ENCODE measurements at places on chromosomes 4 and X. TPM values are rescaled to one million over a fixed set of nuclear protein-coding genes. Genes with fewer than 3 reads are reported as not detected.

The GPRIN3 gene
- total RNA-seq = 0.05 TPM

DNA sequence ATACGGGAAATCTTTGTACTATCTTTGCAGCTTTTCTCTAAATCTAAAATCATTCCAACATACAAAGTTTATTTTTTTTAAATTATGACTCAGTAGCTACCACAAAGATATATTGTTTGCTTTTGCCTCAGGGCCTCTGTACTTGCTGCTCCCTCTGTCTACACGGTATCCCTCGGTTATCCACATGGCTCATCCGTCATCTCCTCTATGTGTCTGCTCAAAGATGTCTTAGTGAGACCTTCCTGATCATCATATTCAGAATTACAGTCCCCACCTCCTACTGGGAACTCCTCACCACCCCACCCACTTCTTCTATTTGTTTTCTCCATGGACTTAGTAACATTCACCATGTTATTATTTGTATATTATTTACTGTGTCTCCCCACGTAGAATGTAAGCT lies 107.8 kb downstream of the PARM1 start:
- no peak for DNase-seq
- H3K4me3 ChIP-seq = no peak overlapping the region
- H3K27me3 ChIP-seq = no peaks in the 10 kb centered on the region
- no peaks in the 10 kb centered on the region for H3K36me3 ChIP-seq
- H3K4me1 ChIP-seq = no peaks in the 10 kb centered on the region

- DNase-seq = no peak
- no peak overlapping the region for H3K27ac ChIP-seq
- peaks cover 2% of the 10 kb centered on the region for H3K27me3 ChIP-seq
- no peak overlapping the region for H3K4me3 ChIP-seq
- H3K36me3 ChIP-seq = no peaks in the 10 kb centered on the region
These were observed 192.7 kb downstream of the GASK1B start for GRCh38 chr4:157980158-157980557.

The ANKRD37 gene
- total RNA-seq = 10.8 TPM

GRCh38 chrX:7908821-7909220 lies 18.4 kb downstream of the PNPLA4 start:
- H3K27ac ChIP-seq = no peak overlapping the region
- no peaks in the 10 kb centered on the region for H3K36me3 ChIP-seq
- no peak overlapping the region for H3K4me3 ChIP-seq
- no peaks in the 10 kb centered on the region for H3K4me1 ChIP-seq
- no peaks in the 10 kb centered on the region for H3K27me3 ChIP-seq
- DNase-seq = no peak

DNA sequence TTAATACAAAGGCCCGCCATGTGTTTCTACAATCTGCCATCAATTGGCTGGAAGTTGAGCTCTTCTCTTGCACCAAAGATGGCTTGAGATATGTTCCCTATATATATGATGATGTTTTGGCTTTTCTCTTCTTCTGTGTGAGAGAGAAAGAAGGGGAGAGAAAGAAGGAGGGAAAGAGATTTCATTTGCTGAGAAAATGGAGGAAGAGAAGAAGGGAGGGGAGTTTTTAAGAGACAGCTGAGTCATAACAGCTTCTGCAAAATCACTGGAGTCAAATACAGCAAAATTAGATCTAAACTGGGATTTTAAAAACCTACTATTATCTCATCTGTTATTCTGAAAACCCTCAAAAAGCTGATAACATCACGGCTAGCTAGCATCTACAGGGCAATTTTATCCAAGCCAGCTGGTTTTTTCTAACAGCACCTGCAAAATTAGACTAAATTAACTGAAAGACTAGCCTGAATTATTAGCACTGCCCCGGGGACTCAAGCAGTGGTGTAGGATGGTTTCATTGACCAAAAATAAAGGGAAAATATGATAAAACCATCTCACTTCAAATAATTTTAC lies 647.6 kb upstream of the ACTRT1 start:
- DNase-seq = no peak
- no peaks in the 10 kb centered on the region for H3K4me1 ChIP-seq
- no peaks in the 10 kb centered on the region for H3K27me3 ChIP-seq
- no peak overlapping the region for H3K27ac ChIP-seq

- no peaks in the 10 kb centered on the region for H3K27me3 ChIP-seq
- no peaks in the 10 kb centered on the region for H3K36me3 ChIP-seq
- H3K4me1 ChIP-seq = no peaks in the 10 kb centered on the region
- no peak overlapping the region for H3K4me3 ChIP-seq
These were observed 17.1 kb downstream of the GABRA2 start for GRCh38 chr4:46372878-46373277.

DNA sequence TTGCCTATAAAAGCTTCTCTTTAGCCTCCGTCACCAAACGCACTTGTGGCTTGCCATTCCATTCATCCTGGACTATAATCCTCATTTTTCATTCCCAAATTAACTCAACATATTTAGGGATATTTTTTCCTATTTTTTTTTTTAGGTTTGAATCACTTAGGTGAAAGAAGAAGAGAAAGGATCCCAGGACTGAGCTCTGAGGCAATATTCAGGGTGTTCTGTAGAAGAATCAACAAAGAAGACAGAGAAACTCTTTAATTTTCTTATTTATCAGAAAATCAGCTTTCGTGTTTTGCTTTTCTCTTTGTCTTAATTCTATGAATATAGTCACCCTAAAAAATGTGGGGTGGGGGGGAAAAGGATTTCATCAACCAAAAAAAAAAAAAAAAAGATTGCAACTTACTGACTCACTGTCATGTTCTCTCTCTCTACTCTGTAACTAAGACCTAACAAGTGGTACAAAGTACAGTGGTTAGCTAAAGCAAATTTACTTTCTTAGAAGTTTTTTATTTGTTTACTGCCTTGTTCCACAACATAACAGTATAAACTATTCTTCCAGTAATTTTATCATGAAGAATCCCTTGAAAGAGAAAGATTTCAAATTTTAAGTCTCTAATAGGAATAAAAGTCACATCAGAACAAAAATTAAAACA lies 272.0 kb downstream of the DHX15 start:
- H3K36me3 ChIP-seq = no peaks in the 10 kb centered on the region
- no peaks in the 10 kb centered on the region for H3K27me3 ChIP-seq
- H3K27ac ChIP-seq = no peak overlapping the region
- H3K4me1 ChIP-seq = no peaks in the 10 kb centered on the region
- H3K4me3 ChIP-seq = no peak overlapping the region
- no peak for DNase-seq

The GPM6B gene
- total RNA-seq = not detected

The DMRTC1 gene
- not detected for total RNA-seq

The CT83 gene
- total RNA-seq = not detected

DNA sequence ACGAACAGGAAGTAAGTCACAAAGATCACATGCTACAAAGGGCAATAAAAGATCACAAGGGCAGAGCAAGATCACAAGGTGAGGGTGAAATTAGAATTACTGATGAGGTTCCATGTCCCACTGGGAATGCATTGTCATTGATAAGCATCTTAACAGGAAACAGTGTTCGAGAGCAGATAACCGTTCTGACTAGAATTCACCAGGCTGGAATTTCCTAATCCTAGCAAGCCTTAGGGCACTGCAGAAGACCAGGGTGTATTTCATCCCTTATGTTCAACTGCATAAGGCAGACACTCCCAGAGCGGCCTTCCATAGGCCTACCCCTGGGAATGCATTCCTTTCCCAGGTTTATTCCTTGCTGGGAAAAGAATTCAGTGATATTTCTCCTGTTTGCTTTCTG lies 980.6 kb upstream of the LCORL start:
- no peak overlapping the region for H3K4me3 ChIP-seq
- H3K27me3 ChIP-seq = no peaks in the 10 kb centered on the region
- peaks cover 18% of the 10 kb centered on the region for H3K36me3 ChIP-seq
- peaks cover 25% of the 10 kb centered on the region for H3K4me1 ChIP-seq

GRCh38 chr4:153008578-153009199 lies 72.6 kb downstream of the FHDC1 start:
- peaks cover 2% of the 10 kb centered on the region for H3K4me1 ChIP-seq
- no peaks in the 10 kb centered on the region for H3K36me3 ChIP-seq
- H3K27ac ChIP-seq = no peak overlapping the region
- DNase-seq = no peak

DNA sequence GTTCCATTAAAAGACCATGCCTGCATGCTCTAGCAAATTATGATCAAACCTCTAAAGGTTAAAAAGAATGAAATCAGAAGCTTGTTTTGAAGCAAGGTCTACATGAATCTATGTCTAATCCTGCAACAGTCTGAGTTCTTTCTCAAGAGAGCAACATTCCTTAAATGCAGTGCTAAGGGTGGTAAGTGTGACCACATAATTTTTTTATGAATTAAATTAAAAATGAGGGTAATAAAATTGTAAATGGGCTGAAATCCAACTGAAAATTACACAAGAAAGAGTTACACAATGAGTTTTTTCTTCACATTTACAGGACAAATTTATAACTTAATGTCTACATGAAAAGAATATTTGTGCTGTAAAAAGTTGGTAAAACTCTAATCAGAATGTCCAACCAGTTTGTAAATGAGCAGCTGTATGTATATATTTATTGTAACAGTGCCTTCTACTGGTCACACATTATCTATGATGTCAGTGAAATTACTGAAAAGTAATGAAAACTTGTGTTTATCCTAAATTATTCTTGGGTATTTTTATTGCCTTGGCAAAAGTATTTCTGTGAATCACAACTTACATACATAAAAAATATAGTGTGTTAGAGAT lies 336.3 kb upstream of the PITX2 start:
- H3K4me1 ChIP-seq = peaks cover 21% of the 10 kb centered on the region
- H3K27ac ChIP-seq = no peak overlapping the region
- no peak overlapping the region for H3K4me3 ChIP-seq
- no peaks in the 10 kb centered on the region for H3K27me3 ChIP-seq

GRCh38 chr4:146146918-146147317 lies 28.6 kb upstream of the LSM6 start:
- no peak overlapping the region for H3K27ac ChIP-seq
- no peaks in the 10 kb centered on the region for H3K36me3 ChIP-seq
- no peaks in the 10 kb centered on the region for H3K4me1 ChIP-seq
- H3K4me3 ChIP-seq = no peak overlapping the region
- H3K27me3 ChIP-seq = no peaks in the 10 kb centered on the region
- no peak for DNase-seq

DNA sequence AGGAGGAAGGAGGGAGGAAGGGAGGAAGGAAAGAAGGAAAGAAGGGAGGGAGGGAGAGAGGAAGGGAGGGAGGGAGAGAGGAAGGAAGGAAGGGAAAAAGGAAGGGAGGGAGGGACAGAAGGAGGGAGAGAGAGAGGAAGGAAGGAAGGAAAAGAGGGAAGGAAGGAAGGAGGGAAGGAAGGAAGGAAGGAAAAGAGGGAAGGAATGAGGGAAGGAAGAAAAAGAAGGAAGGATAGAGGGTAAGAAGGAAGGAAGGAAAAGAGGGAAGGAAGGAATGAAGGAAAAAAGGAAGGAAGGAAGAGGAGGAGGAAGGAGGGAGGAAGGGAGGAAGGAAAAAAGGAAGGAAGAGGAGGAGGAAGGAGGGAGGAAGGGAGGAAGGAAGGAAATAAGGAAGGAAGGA lies 796.8 kb downstream of the ARAP2 start:
- H3K27me3 ChIP-seq = no peaks in the 10 kb centered on the region
- H3K36me3 ChIP-seq = peaks cover 3% of the 10 kb centered on the region
- DNase-seq = no peak
- H3K27ac ChIP-seq = no peak overlapping the region

The FGFBP2 gene
- total RNA-seq = not detected

DNA sequence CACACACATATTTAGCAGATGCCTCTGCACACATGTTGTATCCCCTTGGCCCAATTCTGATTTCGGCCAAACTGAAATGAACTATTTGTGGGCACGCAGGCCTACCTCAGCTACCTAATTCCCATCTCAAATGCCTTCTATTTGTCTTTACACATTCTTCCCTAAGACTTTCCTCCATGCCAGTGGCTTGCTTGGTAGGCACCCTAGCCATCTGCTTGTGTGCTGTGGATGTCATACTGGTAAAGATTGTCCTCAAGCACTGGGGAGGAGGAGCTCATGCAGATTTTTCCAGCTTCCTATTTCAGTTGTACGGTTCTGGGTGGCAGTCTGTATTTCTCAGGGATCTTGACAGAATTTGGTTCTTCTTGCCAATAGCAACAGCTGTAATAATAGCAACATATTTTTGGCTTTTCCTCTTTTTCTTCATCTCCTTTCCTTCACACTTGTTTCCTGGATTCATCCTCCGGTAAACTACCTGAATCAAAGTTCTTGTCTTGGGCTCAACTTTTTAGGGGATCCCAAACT lies 514.3 kb downstream of the ADGRL3 start:
- H3K36me3 ChIP-seq = no peaks in the 10 kb centered on the region
- H3K27me3 ChIP-seq = no peaks in the 10 kb centered on the region
- DNase-seq = no peak
- H3K4me3 ChIP-seq = no peak overlapping the region
- no peaks in the 10 kb centered on the region for H3K4me1 ChIP-seq

The RASGEF1B gene
- total RNA-seq = not detected

- no peaks in the 10 kb centered on the region for H3K27me3 ChIP-seq
- H3K27ac ChIP-seq = no peak overlapping the region
- H3K36me3 ChIP-seq = no peaks in the 10 kb centered on the region
- H3K4me3 ChIP-seq = no peak overlapping the region
- DNase-seq = no peak
- H3K4me1 ChIP-seq = no peaks in the 10 kb centered on the region
These were observed 443.7 kb upstream of the ATOH1 start for GRCh38 chr4:93384887-93385286.

DNA sequence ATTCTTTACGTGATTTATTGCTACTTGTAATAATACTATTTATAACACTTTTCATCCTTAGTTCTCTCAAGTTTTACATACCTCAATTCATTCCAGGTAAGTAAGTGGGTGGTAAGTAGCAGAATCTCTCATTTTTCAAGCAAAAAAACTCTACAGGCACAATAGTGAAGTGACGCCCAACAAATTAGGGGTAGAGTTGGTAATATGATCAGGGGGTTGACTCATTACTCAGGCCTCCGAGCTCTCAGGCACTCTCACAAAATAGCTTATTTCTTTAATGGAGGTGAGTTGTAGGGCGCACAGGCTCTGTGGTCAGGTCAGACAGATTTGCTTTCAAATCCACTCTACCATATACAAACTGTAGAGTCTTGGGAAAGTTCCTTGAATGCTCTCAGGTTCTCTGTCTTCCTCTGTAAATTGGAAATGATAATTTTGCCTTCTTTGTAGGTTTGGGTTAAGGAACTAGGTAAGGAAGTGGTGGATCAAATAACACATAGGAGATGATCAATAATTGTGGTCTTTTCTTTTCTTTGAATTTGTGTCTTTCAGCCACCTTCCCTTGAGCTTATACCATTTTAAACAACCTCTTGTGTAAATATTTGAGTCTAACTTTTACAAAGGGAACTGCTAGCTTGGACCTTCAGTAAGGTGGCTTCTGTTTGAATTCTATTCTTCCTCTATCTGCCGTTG lies 134.9 kb upstream of the LEF1 start:
- no peak for DNase-seq
- peaks cover 2% of the 10 kb centered on the region for H3K27me3 ChIP-seq
- no peak overlapping the region for H3K27ac ChIP-seq

The PDZD4 gene
- not detected for total RNA-seq
